ENCODE measurements at places on chromosomes 6 and 20. TPM values are rescaled to one million over a fixed set of nuclear protein-coding genes. Genes with fewer than 3 reads are reported as not detected.
A peak's percentile ranks its signal among the peaks of the same experiment; 100 is the strongest.

DNA sequence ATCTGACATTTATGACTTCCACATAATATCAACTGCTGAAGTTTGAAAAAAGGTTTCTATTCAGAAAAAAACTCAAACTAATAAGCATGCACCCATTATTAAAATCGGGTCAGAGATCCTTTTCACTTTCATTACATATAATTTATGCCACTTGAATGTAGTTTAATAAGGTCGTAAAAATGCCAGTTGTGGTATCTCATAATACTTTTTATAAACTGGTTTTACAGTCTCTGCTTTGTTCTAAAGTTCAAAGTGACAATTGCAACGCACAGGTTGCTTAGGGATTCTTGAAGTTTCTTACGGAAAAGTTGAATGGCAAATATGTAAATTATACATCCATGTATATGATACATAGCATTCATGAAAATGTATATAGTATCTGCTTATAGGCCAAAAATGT lies 229.4 kb upstream of the CEP162 start:
- no peaks in the 10 kb centered on the region for H3K4me1 ChIP-seq
- H3K36me3 ChIP-seq = no peaks in the 10 kb centered on the region
- DNase-seq = no peak
- no peak overlapping the region for H3K27ac ChIP-seq

TMEM74B gene
- total RNA-seq = 18.3 TPM

DUSP15 gene
- not detected for total RNA-seq

GRCh38 chr6:73032586-73032985 lies 192.7 kb downstream of the KHDC1L start:
- H3K36me3 ChIP-seq = no peaks in the 10 kb centered on the region
- H3K4me1 ChIP-seq = no peaks in the 10 kb centered on the region
- no peak overlapping the region for H3K4me3 ChIP-seq

DNA sequence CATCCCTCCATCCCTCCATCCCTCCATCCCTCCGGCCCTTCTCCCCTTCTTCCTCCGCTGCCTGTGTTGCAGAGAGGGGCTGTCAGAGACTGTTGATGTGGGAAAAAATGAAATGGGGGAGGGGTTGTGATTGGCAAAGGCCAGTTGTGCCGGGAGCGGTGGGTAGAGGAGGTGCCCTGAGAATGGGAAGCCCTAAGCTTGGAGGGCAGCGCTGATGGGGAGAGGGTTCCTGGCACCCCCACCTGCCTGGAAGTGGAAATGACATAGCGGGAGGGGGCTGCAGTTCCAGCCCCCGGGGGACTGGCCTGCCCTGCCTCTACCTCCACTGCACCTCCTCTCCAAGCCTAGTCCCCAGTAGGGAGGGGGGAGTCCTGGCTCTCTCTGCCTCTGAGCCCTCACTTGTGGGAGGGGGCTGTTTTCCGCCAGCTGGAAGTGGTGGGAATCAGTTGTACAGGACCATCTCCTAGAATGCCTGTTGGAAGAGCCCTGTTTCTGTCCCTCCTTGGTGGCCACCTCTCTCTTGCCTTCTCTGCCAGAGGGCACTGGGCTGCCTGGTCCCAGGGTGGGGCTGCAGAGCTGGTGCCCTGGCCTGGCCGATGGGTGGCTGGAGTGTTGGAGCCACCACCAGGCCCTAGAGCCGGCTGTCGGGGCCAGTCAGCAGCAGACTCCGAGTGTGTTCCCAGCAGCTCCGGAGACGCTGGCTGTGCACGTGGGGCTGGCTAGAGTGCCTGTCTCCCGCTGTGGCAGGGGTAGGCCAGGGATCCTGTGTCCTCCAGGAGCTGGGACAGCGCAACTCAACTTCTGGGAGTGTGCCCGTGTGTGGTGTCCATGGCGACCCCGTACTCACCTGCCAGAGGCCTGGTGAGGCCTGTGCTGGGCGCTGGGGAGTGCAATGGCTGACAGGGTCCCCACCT lies 1.5 kb downstream of the DLGAP4 start:
- no peak for DNase-seq
- H3K4me3 ChIP-seq = no peak overlapping the region
- H3K4me1 ChIP-seq = no peaks in the 10 kb centered on the region
- peaks cover 79% of the 10 kb centered on the region for H3K27me3 ChIP-seq

DNA sequence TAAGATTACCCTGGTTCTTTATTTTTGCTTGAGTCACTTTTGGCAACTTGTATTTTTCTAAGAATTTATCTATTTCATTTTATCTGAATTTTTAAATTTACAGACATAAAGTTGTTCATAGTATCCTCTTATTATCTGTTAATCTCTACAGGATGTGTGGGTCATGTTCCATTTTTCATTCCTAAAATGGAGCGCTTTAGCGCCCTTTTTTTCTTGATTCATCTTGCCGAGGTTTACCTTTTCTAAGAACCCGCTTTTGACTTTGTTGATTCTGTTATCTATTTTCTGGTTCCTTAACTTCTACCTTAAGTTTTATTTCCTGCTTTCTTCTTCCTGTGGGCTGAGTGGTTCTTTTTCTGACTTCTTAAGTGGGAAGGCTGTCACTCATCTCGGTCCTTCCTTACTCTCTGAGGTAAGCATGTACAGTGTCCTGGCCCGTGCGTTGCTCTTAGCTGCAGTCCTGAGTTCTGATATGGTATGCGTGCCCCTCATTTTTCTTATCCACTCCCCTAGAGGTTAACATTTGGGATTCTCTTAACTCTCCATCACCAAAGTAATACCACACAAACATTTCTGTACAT lies 399.8 kb downstream of the CDC5L start:
- H3K36me3 ChIP-seq = no peaks in the 10 kb centered on the region
- no peak for DNase-seq
- H3K4me3 ChIP-seq = no peak overlapping the region

MYLK2 gene
- 0.53 TPM for total RNA-seq

DNA sequence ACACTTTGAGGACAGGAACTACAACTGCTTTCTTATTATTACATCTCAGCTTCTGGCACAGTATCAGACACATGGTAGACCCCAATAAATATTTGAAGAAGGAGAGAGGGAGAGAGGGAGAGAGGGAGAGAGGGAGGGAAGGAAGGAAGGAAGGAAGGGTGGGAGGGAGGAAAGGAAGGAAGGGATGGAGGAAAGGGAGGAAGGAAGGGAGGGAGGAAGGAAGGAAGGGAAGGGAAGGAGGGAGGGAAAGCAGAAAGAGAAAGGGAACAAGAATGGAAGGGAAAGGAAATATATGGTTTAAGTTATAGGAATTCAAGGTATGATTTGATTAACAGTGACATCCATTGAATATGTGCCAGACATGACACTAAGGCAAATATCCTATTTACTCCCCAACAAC lies 402.1 kb downstream of the KIF16B start:
- no peak overlapping the region for H3K4me3 ChIP-seq
- no peaks in the 10 kb centered on the region for H3K36me3 ChIP-seq
- DNase-seq = no peak

MRPL2 gene
- 254 TPM for total RNA-seq

- no peaks in the 10 kb centered on the region for H3K36me3 ChIP-seq
- H3K27me3 ChIP-seq = 0 out of 3 replicates have a peak, but pooled peaks cover 7% of the 10 kb centered on the region
- H3K27ac ChIP-seq = no peak overlapping the region
- no peak overlapping the region for H3K4me3 ChIP-seq
Measured at GRCh38 chr6:151682251-151682650, 125.2 kb upstream of the ESR1 start.

DNA sequence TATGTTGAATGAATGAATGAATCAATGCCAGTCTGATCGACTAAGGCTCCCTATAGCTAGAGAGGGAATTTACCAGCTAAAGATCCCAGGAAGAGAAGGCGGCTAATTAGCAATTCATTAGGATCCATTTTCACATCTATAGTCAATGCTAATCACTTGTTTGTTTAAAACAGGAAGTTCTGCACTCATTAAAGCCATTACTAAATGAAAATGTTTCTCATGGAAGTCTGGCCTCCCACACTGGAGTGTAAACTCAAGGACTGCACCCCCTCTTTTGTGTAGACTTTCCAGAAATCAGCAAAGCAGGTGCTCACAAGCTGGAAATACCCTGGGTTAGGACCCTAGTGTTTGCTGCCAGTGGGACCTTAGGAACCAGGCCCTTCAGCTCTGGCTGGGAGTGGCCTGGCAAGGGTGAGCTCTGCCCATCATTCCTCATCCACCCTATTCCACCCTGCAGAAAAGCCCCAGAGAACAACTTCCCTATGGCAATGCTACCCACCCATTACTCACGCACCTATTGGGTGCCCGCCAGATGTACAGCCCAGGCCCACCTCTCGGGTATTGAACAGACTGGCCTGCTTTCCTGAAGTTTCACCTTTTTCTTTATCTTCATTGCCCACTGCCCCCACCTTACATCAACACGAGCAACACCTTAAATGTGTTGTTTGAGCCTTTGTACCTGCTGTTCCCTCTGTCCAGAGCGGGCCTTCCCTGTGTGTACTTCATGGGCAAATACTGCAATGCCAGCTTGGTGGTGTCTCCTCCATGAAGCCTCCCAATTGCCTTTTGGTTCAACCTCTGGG lies 60.8 kb downstream of the TTI1 start:
- no peaks in the 10 kb centered on the region for H3K36me3 ChIP-seq
- H3K27me3 ChIP-seq = no peaks in the 10 kb centered on the region
- H3K27ac ChIP-seq = peak overlapping the region; percentile 58
- peaks cover 11% of the 10 kb centered on the region for H3K4me1 ChIP-seq
- H3K4me3 ChIP-seq = no peak overlapping the region

FGD2 gene
- not detected for total RNA-seq
